ENCODE measurements at places on chromosomes 12 and 14.

- no peak for DNase-seq
Measured at GRCh38 chr12:131597333-131597732, 113.6 kb upstream of the SFSWAP start.

GRCh38 chr14:60636879-60637478, 12.3 kb downstream of the SIX1 start:
- DNase-seq: no peak

GRCh38 chr12:133026996-133027395, 10.3 kb upstream of the ZNF84 start:
- no peak for DNase-seq

GRCh38 chr14:76434220-76434619, 58.3 kb downstream of the ESRRB start:
- DNase-seq: no peak

DNA sequence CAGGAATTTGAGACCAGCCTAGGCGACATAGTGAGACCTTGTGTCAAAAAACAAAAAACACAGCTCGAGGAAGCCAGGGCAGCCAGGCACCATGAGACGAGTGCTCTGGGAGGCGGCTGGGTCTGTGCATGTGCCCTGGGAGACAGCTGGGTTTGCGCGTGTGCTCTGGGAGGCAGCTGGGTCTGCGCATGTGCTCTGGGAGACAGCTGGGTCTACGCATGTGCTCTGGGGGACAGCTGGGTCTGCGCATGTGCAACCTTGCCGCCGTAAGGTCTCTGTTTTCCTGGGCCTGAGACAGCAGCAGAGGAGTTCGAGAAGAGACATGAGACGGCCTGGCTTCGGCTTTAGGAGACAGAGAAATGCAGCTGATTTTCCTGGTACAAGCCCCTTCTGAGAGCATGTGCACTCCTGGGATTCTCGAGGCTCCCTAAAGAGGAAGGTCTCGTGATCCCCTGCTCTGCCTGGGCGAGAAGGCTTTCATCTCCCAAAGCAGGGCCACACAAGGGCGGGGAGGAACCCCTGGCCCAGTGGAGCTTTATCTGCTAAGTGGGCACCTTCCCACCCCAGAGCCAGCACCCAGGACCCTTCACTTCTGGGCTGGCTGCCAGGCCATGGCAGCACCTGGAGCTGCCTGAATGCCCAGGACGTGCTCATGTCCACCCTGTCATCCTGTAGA, 3.5 kb upstream of the BDKRB1 start:
- no peak for DNase-seq

- no peak for DNase-seq
Measured at GRCh38 chr12:120736404-120737331, 11.0 kb downstream of the ACADS start.

DNA sequence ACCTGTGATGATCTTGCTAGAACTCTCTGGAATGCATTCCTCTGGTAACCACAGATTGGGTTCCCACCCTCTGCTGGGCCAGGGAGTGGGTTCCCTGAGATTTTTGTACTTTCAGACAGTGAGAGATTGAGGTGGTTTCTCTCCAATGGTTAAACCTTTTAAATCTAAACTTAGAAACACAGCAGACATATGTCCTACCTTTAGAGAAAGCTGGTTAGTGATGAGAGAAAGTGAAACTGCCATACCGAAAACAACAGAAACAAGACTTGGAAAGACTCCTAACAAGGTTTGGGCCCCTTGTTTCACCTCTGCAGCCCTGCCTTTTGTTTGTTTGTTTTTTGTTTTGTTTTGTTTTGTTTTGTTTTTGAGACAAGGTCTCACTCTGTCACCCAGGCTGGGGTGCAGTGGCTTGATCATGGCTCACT, 9.7 kb upstream of the SGPP1 start:
- DNase-seq: no peak

DNA sequence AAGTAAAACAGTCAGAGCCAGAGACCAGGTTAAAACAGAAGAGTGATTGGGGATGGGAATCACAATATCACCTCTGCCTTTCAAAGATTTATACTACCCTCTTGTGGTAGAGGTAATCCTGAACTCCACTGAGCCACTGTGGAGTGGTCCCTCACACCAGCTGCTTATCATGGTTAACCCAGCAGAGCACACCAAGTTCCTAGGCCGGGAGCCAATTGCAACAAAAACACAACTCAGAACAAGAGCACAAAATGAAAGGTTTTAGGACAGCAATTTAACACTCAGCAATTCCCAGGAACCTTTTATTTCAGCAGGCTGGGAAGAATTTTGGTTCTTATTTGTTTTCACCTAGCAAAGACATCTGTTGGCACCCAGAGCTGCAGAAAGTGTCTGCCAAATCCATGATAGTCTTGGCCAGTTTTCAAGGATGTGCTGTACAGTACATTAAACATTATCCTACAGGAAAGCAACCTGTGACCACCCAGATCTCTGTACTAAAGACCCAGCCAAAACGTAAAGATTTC, 220.5 kb upstream of the ATXN7L3B start:
- no peak for DNase-seq

DNA sequence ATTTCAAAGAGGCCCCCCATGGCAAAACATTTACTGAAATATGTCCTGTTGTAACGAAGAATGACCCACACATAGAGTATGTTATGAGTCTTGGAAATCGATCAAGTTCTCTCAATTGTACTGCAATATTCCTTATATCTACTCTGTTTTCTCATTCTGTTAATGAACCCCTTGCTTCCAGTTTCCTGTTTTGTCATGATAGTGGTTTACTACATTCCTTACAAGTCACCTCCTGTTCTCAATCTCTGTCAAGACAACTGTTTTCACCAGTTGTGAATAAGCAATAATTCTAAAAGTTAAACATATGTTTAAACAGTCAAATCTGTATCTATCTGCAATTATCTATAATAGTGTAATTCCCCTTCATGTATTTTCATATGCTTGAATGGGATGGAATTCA, 16.4 kb upstream of the ARID2 start:
- no peak for DNase-seq

GRCh38 chr14:106318700-106319099, 792.3 kb downstream of the TMEM121 start:
- no peak for DNase-seq

DNA sequence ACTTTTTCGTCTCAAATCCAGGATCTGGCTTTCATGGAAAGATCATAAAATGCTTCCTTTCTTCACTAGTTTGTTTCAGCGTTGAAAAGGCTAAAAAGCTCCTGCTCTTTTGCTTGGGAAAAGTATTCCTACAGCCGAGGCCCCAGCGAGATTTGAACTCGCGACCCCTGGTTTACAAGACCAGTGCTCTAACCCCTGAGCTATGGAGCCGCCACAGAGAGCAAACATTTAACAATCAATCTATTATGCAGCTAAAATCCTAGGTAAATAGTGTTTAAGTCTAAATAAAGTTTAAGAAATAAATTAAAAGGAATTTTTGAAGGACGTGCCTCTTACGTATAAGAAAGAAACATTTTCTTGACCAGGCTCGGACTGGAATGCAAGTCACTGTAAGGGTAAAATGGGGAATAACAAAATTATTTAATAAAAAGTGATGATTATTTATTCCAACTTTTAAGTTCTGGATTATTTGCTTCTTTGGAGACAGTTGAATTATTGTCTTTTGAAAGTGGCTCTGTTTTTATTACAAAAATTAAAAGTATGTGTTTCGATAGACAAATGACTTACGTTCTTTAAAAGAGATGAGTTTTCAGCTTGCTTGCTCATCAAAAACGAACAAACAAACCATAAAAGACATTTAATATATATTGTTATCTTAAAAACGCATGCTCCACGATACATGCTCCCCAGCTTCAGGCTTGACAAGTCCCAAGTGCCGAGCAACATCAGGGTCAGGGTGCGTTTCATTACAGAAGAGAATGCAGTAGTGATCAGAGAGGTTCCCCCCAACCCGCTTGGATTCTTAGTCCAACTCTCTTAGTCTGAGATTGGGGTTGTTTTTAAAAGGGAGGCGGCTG, 10.2 kb downstream of the OR6S1 start:
- DNase-seq: no peak

- no peak for DNase-seq
Measured at GRCh38 chr12:47868552-47869031, 36.2 kb downstream of the VDR start.

DNA sequence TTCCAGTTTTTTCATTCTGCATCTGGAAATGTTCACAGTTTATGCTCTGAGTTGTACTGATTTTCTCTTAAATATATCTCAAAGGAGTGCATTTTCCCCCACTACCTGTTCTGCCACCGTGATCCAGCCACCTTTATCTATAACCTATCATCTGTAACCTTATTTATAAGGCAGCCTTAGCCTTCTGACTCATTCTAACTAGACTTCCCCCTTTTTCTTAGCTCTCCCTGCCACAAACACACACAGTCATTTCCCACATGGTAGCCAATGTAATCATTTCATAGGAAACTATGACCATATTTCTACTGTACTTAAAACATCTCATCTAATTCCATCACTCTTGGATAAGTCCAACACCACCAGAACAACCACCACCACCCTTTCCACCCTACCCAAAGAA, 10.8 kb upstream of the GYS2 start:
- DNase-seq: no peak

DNA sequence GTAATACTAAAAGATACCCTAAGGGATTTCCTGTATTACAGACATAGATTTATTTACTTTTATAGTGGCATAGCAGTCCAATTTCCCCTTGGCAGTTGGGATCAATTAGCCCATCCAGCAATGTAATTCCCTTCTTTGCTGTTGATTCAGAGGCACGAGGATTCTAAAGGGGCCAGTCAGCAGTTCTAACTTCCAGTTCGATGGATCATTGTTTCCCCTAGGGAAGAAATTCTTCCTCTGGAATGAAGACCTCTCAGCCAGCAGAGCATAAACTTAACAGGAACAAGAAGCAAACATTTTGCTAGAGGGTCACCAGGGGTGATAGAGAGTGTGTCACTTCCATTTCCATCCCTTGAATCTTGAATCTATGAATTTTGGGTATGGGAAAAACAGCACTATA, 395.7 kb upstream of the NOVA1 start:
- no peak for DNase-seq

DNA sequence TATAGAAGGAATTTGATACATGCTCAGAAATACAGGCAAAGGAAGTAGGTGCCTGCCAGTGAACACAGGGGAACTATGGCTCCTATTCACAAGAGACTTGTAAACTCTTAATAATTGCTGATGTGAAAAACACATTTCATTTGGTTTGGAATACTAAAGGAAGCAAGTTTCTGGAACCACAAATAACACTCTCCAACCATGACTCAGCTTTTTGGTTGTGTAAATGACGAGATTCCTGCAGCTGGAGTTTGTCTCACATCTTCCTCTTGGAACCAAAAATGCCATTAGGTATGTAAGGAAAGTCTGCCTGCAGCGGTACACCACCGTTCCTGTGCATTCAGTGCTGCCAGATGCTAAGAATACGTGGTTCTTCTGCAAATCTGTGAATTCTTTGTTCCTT, 4.5 kb upstream of the OR11H6 start:
- DNase-seq: no peak

DNA sequence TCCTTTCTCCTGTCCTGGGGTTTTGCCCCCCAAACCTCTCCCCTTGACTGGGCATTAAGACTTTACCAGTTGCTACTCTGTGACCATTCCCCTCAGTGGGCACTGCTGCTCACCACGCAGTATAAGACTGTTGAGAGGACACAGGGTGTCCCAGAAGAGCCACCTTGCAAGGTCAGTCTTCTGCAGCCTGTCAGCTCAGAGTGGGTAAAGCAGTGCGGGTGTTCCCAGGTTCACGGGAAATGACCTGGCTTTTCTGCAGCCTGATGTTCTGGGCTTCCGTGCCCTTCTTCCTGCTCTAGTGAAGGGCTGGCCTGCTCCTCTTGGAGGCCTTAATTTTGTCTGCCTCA, 34.2 kb downstream of the KCNA1 start:
- no peak for DNase-seq

GRCh38 chr12:57243521-57244311, 7.3 kb downstream of the STAC3 start:
- peak; percentile 70 for DNase-seq

- DNase-seq: no peak
Measured at GRCh38 chr14:63134801-63135200, 69.4 kb upstream of the RHOJ start.

DNA sequence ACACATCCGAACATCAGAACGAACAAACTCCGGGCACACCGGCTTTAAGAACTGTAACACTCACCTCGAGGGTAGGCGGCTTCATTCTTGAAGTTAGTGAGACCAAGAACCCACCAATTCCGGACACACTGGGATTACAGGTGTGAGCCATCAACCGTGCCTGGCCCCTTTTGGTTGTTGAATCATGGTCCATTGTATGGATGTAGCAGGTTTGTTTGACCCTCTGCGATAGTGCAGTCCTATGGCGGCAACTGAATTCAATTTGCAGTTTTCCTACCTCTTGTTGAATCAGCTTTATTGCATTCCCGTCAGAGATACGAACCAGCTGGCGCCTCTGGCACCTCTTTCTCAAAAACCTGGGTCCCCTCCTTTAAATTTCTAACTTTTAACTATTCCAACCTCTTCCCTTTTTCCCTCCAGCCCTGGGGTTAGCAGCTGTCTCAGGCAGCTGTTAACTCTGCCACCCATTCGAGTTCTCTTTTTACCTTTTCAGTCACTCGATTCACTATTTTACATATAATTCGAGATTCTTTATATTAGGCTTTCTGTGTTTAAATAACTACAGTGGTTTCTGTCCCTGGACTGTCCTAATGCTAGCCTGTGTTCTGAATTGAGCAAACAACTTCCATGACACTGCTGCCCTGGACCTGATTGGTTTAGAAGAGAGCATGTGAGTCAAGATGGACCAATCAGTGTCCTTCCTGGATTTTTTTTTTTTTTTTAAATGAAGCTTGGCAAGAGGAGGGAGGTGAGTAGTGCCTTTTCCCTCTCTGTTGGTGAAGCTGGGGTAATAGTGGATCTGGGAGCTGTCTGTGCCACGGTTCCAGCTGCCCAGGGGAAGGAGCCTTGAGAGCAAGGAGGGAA, 261.5 kb downstream of the PCNX1 start:
- no peak for DNase-seq

DNA sequence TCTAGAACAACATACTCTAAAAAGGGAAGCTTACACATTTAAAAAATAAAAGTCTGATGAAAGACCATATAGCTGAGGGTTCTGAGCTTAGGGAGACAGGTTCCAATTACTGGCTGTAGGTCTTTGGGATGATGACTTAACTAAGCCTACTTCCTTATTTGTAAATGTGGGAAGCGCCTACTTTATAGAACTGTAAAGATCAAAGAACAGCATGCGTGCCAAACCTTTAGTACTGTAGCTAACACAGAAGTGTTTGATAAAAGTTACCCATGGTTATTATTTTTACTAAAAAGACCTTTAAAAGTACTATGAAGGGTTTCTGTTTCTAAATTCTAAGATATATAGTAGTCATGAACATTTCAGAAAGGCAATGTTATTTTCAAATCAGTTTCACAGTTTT, 35.7 kb downstream of the STK38L start:
- DNase-seq: no peak

DNA sequence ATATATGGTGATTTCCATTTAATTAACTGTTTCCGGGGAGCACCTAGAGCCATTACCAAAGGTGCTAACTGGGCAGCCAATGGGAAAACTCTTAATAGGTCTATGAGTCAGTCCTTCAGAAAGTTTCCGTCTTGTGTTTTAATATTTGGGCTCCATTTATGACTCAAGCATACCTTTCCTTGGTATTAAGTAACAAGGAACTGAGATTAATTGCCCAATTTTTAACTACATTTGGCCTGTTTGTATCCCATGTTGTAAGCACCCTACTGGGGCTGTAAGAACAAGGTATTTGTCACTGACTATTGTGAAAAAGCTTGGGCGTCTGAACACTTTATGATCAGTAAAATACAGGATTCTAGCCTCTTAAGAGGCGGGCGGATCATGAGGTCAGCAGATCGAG, 62.8 kb upstream of the FOXN3 start:
- no peak for DNase-seq
